ENCODE measurements at places on chromosomes 6 and 20.

GRCh38 chr6:169513478-169514193, 188.2 kb downstream of the WDR27 start:
- no peak for DNase-seq

DNA sequence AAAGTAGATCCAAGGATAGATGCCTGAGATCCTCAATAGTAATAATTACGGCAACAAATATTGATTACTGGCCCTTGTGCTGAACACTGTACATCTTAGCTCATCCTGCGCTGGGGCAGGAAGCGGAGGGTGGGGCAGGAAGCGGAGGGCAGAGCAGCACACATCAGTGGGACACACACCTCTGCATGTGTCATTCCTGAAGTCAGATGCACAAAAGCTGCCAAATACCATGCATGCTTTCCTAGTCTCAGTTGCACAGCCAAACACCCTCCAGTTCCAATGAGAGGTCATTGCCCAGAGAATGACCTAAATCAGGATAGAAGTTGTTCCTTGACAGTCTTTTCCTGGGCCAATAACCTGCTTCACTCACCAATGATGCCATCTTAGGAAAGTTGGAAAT, 74.4 kb upstream of the FOXC1 start:
- no peak for DNase-seq

DNA sequence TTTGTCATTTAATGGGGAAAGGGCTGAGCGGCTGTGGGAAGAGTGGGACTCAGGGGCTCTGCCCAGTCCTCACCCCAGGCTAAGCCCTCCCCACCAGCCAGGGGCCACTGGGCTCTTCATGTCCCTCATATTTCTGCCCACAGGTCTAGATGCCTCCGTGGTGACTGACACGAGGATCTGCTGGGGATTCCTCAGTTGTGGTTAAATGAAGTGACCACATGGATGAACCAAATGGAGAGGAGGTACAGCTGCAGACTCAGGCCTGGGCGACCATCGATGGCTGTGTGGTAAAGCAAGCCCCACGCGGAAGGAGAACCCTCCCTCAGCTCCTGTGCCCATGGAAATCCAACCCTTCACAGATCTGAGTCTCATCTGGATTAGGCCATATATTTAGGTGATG, 29.4 kb downstream of the RAET1L start:
- no peak for DNase-seq

- no peak for DNase-seq
Measured at GRCh38 chr6:158778005-158778527, 41.1 kb downstream of the EZR start.

GRCh38 chr20:53304146-53304545, 289.5 kb downstream of the ZNF217 start:
- no peak for DNase-seq

Data from GM12892 (cell line).